ENCODE measurements at places on chromosomes 1 and 21.

- H3K4me3 ChIP-seq = no peak overlapping the region
- no peak for DNase-seq
- peaks cover 9% of the 10 kb centered on the region for H3K27me3 ChIP-seq
- no peaks in the 10 kb centered on the region for H3K36me3 ChIP-seq
- no peaks in the 10 kb centered on the region for H3K4me1 ChIP-seq
These were observed 10.5 kb upstream of the COP1 start for GRCh38 chr1:176217461-176218099.

DNA sequence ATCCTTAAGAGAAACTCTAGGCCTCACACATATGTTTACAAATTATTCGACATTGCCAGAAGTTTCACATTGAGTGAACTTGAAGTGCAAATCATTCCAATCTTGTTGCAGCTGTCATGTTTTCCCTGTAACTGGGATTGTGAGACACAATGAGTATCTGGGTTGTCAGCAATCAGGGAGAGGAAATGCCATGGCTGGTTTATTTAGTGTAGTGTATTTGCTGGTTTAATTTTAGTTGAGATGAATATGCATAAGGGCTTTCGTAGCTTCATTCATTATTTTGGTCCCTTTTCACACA, 54.2 kb upstream of the USP1 start:
- H3K4me1 ChIP-seq = no peaks in the 10 kb centered on the region
- DNase-seq = no peak
- no peak overlapping the region for H3K4me3 ChIP-seq
- no peak overlapping the region for H3K27ac ChIP-seq

- no peak overlapping the region for H3K27ac ChIP-seq
- H3K27me3 ChIP-seq = no peaks in the 10 kb centered on the region
- H3K4me1 ChIP-seq = no peaks in the 10 kb centered on the region
- H3K36me3 ChIP-seq = no peaks in the 10 kb centered on the region
- no peak for DNase-seq
These were observed 20.8 kb upstream of the PIK3R3 start for GRCh38 chr1:46153228-46153627.

GRCh38 chr1:155910621-155911121, 478 bp downstream of the RIT1 start:
- peaks cover 56% of the 10 kb centered on the region for H3K36me3 ChIP-seq
- H3K4me1 ChIP-seq = peaks cover 25% of the 10 kb centered on the region
- H3K4me3 ChIP-seq = peak overlapping the region; percentile 67
- H3K27me3 ChIP-seq = no peaks in the 10 kb centered on the region
- H3K27ac ChIP-seq = peak overlapping the region; percentile 57

DNA sequence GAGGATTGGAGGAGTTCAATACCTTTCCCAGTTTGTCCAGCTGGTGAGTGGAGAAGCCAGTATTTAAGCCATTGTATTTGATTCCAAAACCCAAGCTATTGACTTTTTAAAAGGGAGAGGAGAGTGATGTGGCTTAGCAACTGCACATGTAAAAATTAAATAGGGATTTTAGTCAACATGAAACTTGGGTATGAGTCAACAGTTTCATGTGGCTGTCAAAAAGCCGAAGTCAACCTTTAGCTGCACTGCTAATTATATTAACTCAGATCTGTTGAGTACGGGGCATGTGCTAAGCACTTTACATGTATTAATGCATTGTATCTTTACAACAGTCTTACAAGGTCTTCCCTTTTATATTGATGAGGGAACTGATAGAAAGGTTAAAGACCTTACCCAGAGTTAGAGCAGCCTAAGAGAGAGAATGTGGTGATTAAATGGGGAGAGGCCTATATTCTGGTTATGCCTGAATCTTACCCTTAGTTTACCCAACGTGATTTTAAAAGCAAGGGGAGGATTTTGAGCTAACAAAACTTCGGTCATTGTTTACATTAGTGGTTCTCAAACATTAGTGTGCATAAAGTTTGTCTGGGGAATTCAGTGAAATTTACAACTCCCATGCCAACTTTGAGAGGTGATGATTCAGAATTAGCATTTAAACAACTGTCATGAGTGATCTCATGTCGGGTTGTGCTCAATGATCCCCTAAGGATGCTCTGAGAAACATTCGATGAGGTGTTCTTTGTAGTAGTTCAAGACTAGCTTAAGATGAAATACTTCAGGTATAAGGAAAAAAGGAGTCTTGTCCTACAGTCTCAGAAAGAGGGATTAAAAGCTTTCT, 6.9 kb upstream of the SLC35F3 start:
- no peak for DNase-seq
- no peaks in the 10 kb centered on the region for H3K36me3 ChIP-seq

- no peak for DNase-seq
- H3K4me3 ChIP-seq = no peak overlapping the region
- no peaks in the 10 kb centered on the region for H3K4me1 ChIP-seq
- no peaks in the 10 kb centered on the region for H3K36me3 ChIP-seq
- H3K27me3 ChIP-seq = no peaks in the 10 kb centered on the region
These were observed 508.8 kb downstream of the PLPP3 start for GRCh38 chr1:56070601-56071000.

DNA sequence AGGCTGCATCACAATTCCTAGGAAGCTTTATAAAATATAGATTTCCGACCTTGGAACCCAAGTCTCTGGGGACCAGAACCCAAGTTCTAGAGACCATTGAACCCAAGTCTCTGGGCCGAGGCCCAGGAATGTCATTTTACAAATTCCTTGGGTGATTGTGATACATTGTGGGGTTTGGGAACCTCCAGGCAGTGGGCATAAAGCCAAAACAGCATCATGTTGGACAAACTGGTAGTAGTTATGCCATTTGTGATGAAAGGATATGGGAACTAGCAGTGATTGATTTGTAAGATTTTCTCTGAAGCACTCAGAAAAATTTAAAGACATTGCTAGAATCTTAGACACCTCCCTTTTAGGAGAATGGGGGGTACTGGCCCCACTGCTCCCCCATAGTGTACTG, 160.2 kb downstream of the HIVEP3 start:
- H3K27me3 ChIP-seq = no peaks in the 10 kb centered on the region
- no peaks in the 10 kb centered on the region for H3K36me3 ChIP-seq
- no peak overlapping the region for H3K27ac ChIP-seq
- DNase-seq = no peak
- no peak overlapping the region for H3K4me3 ChIP-seq
- peaks cover 12% of the 10 kb centered on the region for H3K4me1 ChIP-seq

DNA sequence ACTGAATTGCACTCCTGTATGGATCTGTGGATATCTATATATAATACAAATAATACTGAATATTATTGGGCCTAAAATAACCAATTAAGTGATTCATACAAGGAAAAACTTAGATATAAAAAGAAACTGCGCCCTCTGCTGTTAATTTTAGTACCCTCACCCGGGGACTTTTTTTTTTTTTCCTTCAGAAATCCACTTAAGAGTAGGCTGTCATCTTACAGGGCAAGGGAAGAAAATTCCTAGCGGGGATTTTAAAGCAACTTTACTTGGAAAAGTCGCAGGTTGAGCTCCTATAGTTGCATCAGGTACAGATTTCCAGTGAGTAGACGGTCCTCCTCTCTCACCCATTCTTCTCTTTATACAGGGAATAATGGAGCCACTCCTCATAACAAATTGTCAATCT, 1.3 kb downstream of the NTNG1 start:
- H3K36me3 ChIP-seq = no peaks in the 10 kb centered on the region
- no peak for DNase-seq
- no peak overlapping the region for H3K27ac ChIP-seq
- H3K4me3 ChIP-seq = peak overlapping the region; percentile 43
- peaks cover 14% of the 10 kb centered on the region for H3K27me3 ChIP-seq

- no peak overlapping the region for H3K4me3 ChIP-seq
- H3K27me3 ChIP-seq = peaks cover 13% of the 10 kb centered on the region
- no peak for DNase-seq
- no peaks in the 10 kb centered on the region for H3K4me1 ChIP-seq
- H3K36me3 ChIP-seq = no peaks in the 10 kb centered on the region
- H3K27ac ChIP-seq = no peak overlapping the region
These were observed 9.3 kb downstream of the TRIM63 start for GRCh38 chr1:26058052-26058595.

GRCh38 chr1:234967121-234967520, 161.5 kb downstream of the TOMM20 start:
- no peak overlapping the region for H3K4me3 ChIP-seq
- peaks cover 63% of the 10 kb centered on the region for H3K4me1 ChIP-seq
- H3K27ac ChIP-seq = no peak overlapping the region
- no peaks in the 10 kb centered on the region for H3K36me3 ChIP-seq
- DNase-seq = no peak
- no peaks in the 10 kb centered on the region for H3K27me3 ChIP-seq

- H3K4me3 ChIP-seq = no peak overlapping the region
- no peak overlapping the region for H3K27ac ChIP-seq
- H3K36me3 ChIP-seq = no peaks in the 10 kb centered on the region
These were observed 62.5 kb upstream of the EFHD2 start for GRCh38 chr1:15347182-15347581.

GRCh38 chr1:186927884-186928283, 99.1 kb downstream of the PLA2G4A start:
- DNase-seq = no peak
- no peak overlapping the region for H3K27ac ChIP-seq
- H3K27me3 ChIP-seq = no peaks in the 10 kb centered on the region
